Fibroblast of skin of left biceps (primary cell): ENCODE measurements at places on chromosomes 7 and 10.
A peak's percentile ranks its signal among the peaks of the same experiment; 100 is the strongest.

GRCh38 chr10:3825862-3826351 lies 40.9 kb upstream of the KLF6 start:
- no peak for DNase-seq

DNA sequence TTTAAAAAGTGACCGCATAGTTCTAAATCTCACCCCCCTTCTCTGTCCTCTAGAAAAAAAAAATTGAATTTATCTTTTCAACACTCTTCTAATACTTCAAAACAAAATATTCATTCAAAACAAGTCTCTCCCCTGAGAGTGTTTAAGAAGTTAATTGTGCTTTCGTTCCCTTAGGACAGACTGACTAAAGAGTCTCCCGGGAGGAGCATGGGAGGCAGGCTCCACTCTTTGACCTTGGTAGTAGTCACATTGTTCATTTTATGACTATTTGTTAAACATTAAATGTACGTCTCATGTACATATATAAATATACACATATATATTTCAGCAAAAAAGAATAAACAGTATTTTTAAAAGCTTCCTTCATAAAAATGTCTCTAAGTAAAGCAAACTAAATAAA lies 35.3 kb upstream of the SPOCK2 start:
- DNase-seq, result no peak

DNA sequence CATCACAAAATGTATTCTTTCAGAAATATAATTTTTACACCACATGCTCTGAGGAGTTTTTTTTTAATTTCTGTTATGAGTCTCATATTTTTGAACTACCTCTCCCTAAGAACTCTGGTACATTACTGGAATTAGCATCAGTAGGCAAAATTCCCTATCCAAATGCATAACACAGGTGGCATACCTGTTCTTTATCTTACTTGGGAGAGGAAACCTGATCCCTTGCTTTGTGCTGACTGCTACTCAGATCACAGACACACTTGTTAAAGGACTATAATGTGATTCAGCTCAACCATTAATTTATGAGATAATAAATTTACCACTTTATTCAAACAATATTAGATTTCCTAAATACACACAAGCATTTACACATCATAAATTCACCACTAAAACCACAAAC lies 617.2 kb downstream of the GRM8 start:
- DNase-seq, result no peak

DNA sequence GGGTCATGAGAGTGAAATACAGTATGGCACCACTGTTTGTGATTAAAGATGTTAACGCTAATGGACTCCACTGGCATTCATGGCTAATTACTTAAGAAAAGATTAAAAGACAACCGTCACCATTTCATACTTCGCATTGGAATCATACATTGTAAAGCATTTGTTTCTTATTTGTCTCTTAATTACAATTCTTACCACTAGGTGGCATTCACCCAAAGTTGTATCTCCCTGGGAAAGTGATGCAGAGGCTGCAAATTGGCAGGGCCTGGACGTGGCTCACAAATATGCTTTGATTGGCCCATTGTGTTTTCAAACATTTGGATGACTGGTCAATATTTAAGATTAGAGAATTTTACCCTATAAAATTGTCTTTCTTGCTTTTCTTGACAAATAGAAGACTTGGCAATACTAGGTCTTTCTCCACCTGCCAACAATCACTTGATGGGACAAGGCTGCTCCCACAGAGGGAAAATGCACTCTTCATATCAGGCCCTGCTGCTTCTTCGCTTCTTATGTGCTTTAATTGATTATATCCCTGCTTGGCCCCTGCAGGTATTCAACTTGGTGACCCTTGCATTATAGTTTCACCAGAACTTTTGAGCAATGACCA lies 72.1 kb upstream of the STARD3NL start:
- DNase-seq, result peak; percentile 13

DNA sequence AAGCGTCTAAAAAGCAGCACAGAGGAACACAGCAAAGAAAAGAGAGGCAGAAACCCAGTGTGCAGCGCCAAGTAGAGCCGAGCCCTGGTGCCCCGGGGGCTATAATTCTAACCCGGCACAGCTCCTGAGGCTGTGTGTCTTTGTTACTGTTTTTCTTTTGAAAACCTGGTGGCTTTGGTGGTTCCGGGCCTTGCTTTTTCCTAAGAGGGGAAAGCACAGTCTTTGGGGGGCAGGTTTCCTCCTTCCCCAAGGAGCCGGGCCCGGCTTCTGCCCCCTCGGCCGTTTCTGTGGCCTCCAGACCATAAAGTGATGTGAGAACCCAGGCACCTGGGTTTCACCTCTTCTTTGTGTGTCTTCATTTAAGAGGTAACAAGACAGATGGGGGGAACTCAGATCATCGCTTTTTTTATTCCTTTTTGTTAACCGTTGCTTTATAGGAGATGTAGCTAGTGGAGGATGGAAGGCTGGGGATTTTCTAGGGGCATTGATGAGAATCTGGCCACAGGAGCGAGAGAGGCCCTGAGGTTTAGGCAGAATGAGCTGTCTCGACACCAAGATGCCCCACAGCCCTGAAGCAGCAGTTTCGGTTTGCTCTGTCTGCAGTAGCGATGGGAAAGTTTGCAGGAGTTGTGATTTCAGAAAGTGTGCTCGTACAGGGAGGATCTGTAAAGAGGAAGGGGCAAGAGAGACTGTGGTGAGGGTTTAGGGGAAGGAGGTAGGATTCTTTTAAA lies 367.8 kb upstream of the GALNT17 start:
- no peak for DNase-seq

- no peak for DNase-seq
Measured at GRCh38 chr7:3980300-3980643, 679.2 kb downstream of the SDK1 start.

DNA sequence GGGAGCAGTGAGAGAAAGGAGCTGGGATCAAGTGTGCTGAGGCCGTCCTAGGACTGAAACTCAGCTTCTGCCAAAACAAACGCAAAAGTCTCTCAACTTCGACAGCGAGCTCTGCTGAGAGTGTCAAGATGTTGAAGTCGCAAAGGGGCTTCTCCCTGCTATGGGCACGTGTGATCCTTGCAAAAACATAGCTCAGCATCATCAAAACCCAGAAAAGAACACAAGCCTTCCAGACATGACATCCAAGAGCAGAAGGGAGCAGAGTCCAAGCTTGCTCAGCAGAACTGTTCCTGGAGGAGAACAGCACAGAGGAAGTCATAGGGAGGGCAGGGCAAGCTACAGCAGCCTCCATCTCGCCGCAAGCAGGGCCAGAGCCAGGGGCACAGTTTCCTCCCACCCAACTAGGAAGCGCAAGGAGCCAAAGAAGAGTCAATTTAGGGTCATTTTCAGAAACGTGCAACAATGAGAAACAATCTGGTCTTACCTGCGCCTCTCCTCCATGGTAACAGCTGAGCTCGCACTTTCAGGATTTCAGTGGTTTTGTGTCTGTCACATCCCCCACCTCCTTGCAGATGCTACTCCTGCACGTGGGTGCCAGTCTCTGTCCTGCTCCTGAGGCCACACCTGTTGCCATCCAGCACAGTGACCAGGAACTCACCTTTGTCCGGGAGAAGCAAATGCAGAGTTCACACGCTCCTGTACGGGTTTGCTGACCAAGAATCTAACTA lies 113.9 kb downstream of the DIP2C start:
- no peak for DNase-seq

DNA sequence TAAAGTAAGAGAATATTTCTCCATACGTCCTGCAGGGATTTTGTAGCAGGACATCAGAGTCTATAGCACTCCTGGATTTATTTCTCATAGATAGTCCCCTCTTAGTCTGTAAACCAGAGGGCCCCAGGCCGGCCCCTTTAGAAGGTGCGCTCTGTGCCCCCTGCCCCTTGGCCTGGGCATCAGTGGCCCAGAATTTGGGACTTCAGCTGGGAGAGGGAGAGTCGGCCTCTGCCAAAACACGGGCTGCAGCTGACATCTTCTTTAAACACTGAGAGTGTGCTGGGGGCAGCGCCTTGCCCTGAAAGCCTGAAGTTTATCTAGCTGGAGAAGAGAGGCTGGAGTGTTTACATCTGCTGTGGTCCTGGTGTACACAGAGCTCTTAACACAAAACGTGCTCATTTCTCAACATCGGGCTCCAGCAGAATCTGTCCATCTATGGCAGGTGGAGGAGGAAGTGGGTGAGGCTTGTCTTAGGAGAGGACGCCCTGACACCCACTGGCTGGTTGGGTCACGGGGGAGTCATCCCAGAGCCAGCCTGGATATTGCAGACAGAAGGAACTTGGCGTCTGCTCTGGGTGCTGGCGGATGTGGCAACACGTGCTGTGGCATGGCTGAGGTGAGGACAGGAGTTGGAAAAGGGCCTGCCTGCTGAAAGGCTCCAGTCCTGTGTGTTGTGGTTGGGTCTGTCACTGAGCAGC lies 5.0 kb upstream of the TACR2 start:
- no peak for DNase-seq

DNA sequence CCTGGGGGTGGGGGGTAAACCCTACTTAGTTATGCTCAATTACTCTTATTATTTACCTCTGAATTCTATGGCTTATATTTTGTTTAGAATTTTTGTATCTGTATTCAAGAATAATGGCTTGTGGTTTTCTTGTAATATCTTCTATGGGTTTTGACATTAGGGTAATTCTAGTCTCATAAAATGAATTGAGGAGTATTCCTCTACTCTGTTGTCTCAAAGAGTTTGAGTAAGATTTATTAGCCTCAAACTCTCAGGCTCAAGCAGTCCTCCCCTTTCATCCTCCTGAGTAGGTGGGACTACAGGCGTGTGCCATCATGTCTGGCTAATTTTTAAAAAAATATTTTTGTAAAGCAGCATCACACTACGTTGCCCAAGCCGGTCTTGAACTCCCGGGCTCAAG lies 19.6 kb upstream of the UCMA start:
- DNase-seq, result no peak

DNA sequence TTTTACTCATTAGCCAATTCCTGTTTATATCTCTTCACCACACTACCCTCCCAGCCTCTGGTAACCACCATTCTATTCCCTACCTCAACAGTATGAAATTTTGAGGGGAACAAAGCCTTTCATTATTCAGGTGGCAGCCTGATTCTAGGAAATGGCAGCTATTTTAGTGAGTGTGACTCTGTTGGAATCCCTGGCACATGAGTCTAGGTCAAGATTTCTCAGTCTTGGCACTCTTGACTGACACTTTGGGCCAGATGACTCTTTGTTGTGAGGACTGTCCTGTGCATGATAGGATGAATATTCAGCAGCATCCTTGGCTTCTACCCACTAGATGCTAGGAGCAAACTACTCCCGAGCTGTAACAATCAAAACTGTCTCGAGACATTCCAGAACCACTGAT lies 322.8 kb upstream of the PHYHIPL start:
- no peak for DNase-seq

GRCh38 chr7:113321201-113321600 lies 202.8 kb upstream of the SMIM30 start:
- DNase-seq, result no peak

DNA sequence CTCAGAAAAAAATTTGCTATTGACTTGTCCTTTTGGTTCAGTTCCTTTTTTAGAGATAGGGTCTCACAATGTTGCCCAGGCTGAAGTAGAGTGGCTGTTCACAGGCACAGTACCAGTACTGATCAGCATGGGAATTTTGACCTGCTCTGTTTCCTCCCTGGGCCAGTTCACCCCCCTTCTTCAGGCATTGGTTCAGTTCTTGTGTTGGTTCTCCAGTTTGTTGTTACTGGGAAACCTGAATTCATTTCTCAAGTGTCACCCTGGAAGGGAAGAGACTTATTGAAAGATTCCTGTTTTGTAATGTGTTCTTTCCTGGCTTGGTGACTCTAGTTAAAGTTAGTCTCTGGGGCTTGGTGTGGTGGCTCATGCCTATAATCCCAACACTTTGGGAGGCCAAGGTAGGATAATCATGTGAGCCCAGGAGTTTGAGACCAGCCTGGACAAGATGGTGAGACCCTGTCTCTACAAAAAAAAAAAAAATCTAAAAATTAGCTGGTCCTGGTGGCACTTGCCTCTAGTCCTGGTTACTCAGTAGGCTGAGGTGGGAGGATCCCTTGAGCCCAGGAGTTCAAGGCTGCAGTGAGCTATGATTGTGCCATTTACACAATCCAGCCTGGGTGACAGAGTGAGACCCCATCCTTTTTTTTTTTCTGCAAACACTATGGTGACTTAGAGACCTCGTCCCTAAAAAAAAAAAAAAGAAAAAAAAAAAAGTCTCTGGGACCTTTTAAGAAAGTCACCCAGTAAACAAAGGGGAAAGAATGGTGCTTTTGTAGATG lies 52.7 kb downstream of the CNNM2 start:
- no peak for DNase-seq

DNA sequence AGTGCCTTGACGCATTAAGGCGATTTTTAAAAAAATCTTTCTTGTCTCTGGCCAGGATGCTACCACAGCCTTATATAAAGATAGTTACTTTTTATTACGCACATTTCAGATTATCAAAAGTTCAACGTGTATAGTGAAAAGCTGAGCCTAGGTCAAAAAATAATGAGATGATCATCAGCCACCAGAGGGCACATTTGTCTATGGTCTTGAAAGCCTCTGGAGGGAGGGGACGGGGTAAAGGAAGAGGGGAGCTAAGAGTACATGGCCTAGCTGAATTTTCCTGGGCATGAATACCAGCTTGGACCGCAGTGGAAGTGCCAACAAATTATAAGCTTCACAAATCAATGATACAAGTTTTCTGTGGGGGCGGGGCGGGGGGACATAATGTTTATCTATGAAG lies 285.9 kb upstream of the SMIM30 start:
- no peak for DNase-seq

GRCh38 chr10:89035461-89035860 lies 44.9 kb downstream of the FAS start:
- no peak for DNase-seq

DNA sequence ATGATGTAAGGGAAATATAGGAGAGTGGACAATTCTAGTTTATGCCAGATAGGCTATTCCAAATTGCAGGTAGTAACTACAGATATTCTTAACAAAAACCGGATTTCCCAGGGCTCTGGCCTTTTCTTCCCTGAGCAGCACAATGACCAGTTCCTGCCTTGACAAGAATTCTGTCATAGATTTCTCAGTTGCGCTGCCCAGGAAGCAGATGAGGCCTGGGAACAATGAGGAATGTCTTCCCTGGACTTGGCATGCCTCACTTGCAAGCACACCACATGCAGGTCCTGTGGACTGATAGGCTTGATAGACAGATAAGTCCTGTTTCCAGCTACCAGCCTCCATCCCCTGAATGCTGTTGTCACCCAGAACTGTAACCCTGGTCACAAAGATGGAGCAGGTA lies 174.5 kb upstream of the PRSS58 start:
- DNase-seq, result no peak

DNA sequence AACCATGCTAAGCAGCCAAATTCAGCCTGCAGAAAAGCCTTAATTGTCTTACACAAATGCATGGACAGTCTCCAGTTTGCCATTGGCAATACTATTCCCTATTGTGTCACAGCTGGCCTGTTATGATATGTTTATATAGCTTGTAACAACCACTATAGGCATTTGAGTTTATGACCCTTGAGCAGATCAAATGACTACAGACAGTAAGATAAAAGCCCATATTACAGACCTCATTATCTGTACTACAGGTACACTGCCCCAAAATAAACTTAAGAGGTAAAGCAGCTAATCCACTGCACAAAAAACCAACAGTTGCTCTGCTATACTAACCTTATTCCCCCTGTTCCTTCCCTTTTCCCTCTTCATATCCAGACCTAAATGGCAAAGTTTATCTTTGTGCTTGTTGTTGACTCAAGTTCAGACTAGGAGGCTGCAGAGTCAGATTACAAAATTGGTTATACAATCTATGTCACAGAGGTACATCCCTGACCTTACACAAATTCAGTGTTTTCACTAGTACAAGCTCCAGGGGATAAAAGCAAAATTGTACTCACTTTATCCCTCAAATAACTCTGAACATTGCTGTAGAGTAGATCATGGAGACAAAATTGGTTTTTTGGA lies 218.4 kb downstream of the GRM8 start:
- DNase-seq, result no peak
